ENCODE measurements at places on chromosomes 3 and 15.

DNA sequence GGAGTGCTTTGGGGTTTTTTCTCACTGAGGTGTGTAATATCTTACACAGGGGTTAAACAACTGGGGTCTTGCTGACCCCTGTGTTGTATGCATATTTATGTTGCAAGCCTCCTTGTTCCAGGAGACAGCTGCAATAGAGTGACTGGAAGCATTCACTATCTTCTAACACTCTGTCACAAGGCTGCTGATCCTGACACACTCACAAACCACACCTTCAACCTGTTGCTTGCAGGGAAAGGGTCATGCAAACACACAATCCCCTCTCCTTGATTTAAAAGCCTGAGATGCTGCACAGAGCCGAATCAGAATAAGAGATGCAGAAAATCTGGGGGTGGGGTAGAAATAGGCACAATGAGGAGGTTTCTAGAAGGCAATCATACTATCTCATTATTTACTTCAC lies 197.3 kb downstream of the CADPS start:
- no peak for DNase-seq

DNA sequence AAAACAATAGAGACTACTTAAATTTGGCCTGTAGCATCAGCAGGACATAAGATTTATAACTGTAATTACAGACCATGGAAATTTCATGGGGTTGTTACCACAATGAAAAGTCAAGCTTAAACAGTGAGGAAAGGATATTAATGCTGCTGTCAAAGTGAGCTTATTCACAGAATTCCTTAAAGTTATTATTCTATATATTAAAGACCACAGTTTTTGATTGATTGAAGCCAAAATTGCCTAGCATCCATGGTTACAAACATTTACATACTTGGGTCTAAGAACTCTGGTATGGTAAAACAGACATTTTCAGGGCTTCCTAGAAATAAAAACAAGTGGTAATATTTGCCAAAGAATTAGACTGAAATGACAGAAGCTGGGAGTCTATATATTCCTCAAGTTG lies 248.6 kb downstream of the ATP8B4 start:
- no peak for DNase-seq

- DNase-seq, result no peak
Observed at GRCh38 chr3:157394411-157394810, 42.2 kb upstream of the PTX3 start.

- no peak for DNase-seq
Observed at GRCh38 chr15:45346381-45346780, 32.0 kb downstream of the GATM start.

DNA sequence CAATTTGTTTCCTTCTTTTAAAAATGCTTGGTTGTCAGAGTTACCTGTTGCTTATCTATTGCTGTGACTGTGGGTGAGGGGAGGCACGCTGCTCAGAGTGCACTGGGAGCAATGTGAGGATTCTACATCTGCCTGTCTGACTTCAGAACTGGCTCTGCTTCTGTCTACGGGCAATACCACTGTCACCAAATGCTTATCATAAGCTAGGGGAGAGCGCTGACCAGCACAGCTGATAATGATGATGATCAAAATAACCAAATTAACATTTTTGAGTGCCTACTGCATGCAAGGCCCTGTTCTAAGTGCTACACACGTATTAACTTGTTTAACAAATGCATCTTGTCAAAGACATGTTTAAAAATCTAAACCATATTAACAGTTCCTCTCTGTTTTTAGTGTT lies 79.2 kb upstream of the TPRG1 start:
- DNase-seq, result no peak

DNA sequence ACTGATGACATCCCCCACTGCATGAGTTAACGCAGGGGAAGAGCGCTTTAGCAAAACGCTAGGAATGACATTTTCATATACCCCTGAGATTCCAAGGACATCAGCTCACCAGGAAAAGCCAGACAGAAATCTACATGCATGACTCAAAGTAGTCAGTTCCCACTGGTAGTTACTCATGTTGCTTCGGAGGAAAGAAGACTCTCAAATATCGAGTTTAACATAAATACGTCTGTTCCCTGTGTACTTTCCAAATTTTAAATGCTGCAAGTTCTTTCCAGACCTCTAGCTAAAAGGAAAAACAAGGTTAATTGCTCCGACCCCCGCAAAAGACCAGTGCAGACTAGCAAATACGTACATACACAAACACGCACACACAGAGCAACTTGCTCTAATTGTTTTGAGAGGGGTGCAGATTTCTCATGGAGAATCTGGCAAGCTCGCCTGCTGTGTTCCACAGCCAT lies 115.4 kb upstream of the PRICKLE2 start:
- no peak for DNase-seq

DNA sequence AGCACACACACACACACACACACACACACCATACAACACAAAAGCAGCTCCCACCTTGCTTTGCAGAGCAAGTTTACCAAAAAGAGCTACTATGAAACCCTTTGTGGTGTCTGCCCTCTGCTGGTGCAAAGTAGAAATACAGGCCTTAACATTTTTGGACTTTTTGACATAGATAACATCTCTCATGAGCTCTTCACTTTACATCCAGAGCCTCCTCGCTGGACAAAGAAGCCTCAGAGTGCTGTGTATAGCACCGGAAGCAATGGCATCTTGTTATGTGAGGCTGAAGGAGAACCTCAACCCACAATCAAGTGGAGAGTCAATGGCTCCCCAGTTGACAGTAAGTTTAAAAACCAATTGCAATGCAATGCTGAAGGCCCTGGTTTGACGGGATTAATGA lies 157.9 kb downstream of the CHL1 start:
- DNase-seq, result peak; percentile 1

GRCh38 chr3:124351430-124352148 lies 359.7 kb upstream of the ROPN1 start:
- DNase-seq, result no peak

DNA sequence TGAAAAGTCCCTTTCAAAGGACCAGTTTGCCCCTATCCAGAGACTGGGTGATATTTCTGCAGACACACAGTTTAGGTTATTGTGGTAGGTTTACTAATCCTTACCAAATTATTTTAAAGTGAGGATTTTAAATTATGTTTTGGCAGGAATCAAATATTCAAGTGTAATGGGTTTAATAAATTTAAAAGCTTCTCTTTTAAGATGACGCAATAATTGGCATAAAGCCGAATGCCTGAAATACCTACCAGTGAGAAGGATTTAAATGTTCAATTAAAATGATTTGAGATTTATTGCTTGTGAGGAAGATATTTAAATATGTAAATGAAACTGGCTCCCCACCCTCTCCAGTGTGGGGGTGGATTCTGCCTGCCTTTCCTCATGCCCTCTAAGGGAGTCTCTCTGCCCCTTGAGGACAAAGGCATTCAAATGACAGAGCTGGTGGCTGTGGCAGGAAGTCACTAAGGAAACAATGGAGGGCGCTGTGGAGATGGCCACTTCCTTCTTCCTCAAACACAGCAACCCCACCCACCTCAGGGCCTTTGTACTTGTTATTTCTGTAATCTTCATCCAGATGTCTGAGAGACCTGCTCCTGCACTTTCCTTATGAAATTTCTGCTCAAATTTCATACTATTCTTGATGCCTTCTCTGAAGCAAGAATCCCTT lies 131.7 kb downstream of the TNIK start:
- DNase-seq, result peak; percentile 22
